ENCODE measurements at places on chromosomes 6 and 20.

DNA sequence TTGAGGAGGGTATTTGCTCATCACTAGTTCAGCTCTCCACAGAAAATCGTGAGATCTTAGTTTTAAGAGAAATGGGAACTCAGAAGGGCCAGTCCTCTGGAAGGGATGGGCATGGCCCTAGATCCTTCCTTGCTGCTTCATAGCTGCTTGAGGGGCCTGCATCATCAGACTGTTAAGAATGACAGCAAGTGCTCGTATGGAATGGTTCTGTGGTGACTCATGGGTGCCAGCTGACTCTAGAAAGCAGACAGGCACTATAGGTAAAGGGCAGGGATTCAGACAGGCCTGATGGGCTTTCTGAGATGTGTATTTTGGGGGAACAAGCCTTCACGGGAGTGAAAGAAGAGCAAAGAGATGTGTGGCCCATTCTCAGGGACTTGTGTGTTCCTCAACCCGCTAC lies 90.8 kb downstream of the MYLK4 start:
- DNase-seq, result no peak

GRCh38 chr6:80156221-80156620 lies 49.8 kb downstream of the BCKDHB start:
- no peak for DNase-seq

GRCh38 chr20:42958367-42959069 lies 231.2 kb downstream of the PTPRT start:
- no peak for DNase-seq

- peak; percentile 91 for DNase-seq
These were observed 36.9 kb upstream of the FANCE start for GRCh38 chr6:35415065-35415891.

DNA sequence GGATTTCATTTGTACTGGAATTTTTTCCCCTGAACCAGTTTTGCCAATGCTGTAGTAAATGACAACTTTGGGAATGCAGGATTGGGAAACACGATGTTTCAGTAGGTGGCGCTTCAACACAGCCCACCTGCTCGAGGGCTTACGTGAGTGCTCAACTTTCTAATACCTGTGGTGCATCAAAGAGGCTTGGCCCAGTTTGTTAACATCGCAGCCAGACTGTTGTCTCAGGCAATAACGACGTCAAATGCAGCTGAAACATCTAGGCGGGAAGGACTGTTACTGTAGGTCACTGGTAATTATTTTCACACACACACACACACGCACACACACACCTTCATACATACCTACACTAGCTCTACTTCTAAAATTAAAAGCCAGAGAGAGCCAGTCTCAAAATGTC lies 815.5 kb upstream of the SLC35B3 start:
- peak; percentile 92 for DNase-seq

- DNase-seq, result peak; percentile 80
These were observed 160.4 kb downstream of the RALGAPA2 start for GRCh38 chr20:20552076-20552475.

GRCh38 chr20:44491635-44492395 lies 16.1 kb downstream of the TTPAL start:
- DNase-seq, result no peak

GRCh38 chr6:139882977-139883728 lies 508.7 kb upstream of the CITED2 start:
- peak; percentile 28 for DNase-seq

- DNase-seq, result no peak
These were observed at the start of gene EEF1A2 for GRCh38 chr20:63498960-63499337. EEF1A2 (minus strand) TSS chr20:63499083; CDS start chr20:63497763, 1,320 bp downstream.

DNA sequence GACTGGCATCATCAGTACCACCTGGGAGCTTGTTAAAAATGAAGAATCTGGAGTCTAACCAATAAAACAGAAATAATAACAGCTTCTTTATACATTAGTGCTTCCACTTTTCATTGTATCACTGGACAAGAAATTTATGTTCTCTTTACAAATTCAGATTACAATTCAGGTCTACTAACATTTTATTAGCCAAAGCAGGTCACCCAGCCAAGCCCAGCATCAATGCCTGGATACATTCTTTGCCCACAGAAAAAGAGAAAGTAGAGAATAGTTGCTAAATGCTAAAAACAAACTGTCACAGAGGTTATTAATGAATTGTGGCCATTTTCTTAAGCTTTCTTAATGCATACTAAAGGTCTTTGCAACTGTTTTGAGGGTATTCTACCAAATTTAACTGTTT lies 458.3 kb downstream of the BTBD3 start:
- DNase-seq, result no peak

- DNase-seq, result no peak
These were observed 4.1 kb upstream of the CALHM5 start for GRCh38 chr6:116507324-116507723.

GRCh38 chr6:34510299-34510698 lies 44.4 kb downstream of the PACSIN1 start:
- no peak for DNase-seq

GRCh38 chr20:64065062-64065973 lies 2.3 kb downstream of the TCEA2 start:
- DNase-seq, result no peak

- no peak for DNase-seq
These were observed 83.5 kb downstream of the NDUFAF5 start for GRCh38 chr20:13868331-13868730.

- no peak for DNase-seq
These were observed 17.2 kb downstream of the SLC2A12 start for GRCh38 chr6:134034961-134035822.

DNA sequence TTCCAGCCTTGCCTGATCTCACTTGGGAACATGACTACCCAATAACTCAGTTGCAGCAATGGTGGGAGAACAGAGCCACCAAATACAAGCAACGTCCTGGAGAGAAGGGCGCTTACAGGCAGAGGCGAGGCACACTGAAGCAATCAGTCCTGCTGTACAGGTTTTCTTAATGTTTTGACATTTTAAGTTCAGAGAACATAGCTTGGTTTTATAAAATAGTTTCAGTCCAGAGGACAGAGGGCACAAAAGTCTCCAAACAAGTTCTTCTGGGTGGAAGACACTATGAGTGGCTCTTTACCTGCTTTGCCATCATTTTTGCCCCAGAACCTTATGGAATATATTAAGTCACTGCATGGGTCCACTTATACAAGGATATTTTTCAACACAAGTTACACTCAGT lies 103.4 kb upstream of the KCNG1 start:
- no peak for DNase-seq

DNA sequence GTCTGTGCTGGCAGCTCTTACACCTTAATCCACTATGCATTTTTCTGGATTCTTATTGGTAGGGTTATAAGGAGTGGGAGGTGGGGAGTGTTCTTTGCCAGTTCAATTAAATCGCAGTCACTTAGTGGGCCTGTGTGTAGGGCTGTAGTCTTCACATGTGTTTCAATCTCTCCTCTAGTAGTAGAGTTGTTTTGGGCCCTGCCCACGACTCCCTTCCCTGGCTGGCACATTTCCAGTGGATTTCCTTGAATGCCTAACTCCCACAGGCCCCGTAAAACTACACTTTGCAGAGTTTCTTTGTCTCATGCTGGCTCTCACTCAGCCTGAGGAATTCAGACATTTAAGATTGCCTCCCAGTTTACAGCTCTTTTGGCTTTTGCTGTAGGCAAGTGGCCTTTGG lies 414.0 kb upstream of the OPRM1 start:
- no peak for DNase-seq

- no peak for DNase-seq
These were observed 18.5 kb downstream of the SLC22A2 start for GRCh38 chr6:160239929-160240690.

DNA sequence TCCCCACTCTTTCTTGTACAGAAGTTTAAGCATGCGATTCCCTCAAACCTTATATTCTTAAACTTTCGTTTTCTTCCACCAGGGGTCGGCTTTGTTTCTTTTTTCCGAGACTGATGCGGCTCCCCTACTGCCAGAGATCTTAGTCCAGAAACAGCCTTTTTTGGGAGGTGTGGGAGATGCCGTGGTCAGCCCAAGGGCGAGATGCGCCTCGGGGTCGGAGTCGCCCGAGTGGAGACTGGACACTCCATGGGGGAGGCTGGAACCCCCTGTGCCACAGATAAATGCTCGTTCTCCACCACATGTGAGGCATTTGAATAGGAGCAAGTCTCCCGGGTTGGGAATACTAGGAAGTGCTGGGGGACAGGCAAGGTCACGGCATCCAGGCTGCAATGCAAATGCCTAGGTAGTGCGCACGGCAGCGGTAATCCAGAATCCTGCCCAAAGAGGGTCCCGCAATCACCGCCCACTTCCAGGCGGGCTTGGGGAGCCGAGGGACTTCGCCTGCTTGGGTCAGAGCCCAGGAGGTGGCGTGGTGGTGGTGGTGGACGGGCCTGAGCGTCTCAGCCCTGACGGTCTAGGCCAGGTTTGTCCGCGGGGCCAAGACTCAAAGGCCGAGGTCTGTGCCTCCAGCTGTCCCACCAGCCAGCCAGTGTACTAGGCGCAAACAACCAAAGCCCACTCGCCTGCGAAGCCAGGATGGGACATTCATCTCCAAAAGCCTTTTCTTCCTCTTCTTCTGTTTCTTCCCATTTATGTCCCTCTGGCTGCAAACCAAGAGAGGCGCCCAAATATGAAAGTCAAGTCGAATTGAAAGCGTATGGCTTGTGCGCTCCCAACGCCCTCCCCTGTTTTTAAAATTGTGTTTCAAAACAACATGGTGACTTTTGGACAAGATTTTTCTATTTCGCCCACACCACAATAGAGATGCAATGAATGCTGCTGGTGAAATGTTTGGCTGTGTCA lies 39.3 kb upstream of the OSTM1 start:
- peak; percentile 19 for DNase-seq

DNA sequence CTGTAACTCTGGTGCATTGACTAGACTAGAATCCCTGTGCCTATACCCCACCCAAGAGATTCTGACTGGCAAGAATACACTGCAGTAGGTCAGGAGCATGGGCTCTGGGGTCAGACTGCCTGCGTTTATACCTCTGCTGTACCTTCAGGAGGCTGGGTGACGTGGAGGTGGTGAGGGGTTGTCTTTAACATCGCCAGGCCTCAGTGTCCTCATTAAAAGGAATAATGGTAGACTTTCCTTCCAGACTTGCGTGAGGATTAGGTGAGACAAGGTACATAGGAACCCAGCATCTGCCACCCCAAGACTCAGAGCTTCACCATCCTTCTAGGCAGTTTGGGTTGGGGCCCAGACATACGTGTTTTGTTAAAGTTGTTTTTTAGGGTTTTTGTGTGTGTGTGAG lies 44.3 kb downstream of the TM9SF4 start:
- DNase-seq, result no peak

DNA sequence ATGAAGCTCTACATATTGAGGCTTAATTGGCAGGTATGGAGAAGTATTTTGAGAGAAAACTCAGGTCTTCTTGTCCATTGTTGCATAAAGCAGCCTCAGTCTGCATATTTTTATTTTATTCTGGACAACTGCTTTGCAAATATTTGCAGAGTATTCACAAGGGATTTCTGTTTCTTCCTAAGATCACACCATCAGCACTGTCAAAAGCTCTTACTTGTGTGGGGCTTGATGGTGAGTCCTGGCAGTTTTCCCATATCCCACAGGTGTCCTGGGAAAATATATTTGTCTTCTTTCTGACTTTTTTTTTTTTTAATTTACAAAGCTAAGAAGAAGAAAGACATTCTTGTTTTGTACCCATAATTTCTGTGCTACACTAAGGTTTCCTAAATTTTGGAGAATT lies 16.9 kb upstream of the MLIP start:
- no peak for DNase-seq

DNA sequence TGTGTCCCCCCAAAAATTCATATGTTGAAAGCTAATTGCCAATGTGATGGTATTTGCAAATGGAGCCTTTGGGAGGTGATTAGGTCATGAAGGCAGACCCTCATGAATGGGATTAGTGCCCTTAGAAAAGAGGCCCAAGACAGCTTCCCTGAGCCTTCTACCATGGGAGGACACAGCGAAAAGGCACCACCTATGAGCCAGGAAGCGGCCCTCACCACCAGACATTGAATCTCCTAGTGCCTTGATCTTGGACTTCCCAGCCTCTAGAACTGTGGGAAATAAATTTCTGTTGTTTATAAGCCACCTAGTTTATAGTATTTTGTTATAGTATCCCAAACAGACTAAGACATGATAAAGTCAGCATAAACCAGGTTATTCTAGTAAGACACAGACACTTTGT lies 18.9 kb downstream of the EDN1 start:
- DNase-seq, result no peak

GRCh38 chr6:117448732-117449485 lies 23.2 kb upstream of the ROS1 start:
- no peak for DNase-seq

- no peak for DNase-seq
These were observed 28.8 kb upstream of the TLDC2 start for GRCh38 chr20:36847009-36847709.

DNA sequence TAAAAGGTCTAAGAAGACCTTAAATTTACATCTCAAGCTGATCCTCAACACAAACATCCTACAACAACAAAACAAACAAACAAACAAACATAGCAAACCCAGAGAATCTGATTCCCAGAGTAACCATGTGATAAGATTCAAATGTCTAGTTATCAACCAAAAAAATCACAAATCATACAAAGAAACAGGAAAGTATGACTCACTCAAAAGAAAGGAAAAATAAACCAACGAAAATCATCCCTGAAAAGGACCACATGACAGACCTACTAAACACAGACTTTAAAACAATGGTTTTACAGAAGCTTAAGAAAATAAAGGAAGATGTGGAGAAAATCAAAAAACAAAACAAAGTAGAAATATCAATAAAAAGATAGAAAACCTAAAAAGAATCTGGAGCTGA lies 18.1 kb downstream of the VNN1 start:
- no peak for DNase-seq

GRCh38 chr20:58690396-58691135 lies 2.0 kb upstream of the NPEPL1 start:
- DNase-seq, result no peak

DNA sequence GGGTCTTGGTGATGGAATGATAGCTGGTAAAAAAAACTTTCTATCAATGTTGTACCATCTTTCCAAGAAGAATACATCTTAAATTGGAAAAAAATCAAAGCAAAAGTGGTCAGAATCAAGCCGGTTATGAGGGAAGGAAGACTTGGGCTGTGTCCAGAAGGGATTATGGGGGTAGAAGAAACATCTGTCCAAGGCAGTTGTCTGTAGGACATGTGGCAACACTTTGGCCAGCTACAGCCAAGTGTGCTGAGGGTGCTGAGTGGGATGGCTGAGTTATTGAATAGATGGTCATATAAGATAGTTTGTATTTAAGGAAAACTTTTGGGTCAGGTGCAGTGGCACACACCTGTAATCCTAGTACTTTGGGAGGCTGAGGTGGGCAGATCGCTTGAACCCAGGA lies 38.4 kb downstream of the INSM1 start:
- DNase-seq, result no peak

DNA sequence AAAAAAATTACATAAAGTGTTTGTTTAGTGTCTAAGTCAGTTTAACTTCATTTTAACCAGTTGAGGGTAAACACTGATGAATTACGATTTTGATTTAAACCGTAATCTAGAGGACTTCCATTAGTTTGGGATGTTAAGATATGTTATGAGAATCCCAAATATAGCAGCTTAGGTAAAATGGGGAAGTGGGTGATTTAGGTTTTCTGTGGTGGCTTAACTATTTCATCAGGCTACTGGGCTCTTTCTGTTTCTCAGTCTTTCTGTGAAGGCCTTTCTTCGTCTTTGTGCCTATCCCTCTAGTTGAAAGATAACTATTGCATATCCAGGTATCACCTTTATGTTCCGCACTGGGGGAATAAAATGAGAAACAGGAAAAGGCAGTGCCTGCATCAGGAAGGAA lies 27.9 kb downstream of the CENPW start:
- no peak for DNase-seq

Measured in SHP77 (cell line).